ENCODE measurements at places on chromosomes 4 and X.

GRCh38 chrX:10892621-10893225 is 218.4 kb upstream of the HCCS start:
- DNase-seq = no peak

DNA sequence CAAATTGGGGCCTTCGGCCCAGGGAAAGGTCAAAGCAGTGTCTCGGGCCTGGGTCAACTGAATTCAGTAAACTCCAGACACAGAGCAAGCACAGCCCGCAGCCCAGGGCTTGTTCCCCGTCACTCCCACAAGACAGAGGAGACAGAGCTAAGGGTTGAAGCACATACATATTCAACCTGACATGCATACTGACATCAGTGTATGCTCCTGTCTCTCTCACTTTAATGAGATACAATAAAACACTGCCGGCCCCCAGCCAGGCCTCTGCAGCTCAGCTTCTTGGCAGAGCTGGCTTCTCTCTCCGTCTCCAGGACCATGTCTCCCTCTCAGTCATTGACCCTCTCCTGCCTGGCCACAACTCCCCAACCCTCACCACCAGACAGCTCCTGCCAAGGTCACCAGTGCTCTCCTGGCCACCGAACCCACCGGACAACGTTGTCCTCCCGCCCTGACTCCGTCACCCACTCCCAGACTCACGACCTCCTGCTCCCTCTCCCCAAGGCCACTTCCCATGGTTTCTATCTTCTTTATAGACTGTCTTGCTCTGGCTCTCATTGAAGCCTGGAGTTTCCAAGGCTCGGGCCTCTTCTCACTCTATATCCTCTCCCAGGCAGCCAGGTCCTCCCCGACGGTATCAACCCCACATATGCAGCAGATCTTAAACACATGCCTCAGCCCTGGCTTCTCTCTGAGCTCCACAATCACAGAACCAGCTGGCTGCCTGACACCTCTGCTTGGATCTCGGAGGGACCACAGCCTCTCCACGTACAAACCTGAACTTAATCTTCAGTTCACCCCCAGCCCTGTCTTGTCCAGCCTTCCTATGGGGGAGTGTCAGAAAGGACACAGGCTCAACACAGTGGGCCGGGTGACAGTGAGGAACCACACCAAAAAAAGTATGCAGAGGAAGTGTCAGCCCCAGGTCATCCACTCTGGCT is 67.7 kb upstream of the C4orf50 start:
- no peak for DNase-seq

- DNase-seq = no peak
These were observed 39.5 kb upstream of the PTPN13 start for GRCh38 chr4:86554646-86555045.

DNA sequence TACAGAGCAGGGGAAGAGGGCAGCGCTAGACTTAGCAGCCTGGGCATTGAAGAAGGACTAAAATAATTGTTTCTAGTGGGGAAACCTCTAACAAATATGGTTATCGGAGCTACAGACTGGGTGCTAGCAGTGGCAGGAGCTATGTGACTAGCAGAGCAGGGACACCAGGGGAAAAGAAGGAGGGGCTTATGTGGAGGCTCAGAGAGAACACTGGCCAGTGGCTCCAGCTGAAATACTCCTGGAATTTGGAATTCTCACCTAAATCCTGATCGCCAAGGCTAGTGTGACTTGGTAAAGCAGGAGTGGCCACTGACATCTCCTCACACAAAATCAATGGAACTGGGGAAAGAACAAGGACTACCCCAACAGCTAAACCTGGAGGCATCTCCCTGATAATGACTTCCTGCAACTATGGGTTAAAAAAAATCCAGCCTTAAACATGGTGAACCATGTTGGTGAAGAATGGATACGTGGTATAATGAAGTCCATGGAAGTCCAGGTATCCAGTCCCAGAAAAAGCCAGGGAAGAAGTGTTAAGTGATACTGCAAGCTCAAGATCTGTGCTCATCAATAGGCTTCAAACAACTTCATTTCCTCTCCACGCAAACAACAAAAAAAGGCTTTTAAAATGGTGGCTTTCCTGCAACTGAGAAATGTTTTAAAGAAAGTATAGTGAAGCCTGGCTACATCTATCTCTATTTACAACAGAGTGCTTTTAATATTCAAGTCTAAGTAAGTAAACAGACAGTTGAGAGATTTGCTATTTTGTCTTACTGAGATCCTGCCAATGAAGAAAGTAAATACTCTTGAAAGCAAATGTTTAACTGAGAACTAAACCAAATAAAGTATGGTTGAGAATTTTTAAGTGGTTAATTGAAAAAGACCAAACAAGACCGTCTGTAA is 1.8 kb downstream of the TAPT1 start:
- no peak for DNase-seq

DNA sequence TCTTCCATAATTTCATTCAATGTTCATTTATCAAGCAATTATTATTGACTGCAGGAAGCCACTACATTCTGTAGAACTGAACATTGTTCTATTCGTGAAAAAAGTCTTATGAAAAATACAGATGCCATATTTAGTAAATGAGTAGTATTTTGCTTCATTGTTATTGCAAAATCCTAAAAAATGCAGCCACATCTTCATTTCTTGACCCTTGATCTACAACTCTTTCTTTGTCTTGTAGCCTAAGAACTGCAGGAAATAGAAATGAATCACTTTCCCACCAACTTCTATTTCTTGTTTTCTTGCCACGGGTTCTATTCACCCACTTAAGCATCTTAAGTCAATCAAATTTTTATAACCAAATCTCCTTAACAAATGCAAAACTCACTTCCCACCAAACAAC is 63.3 kb downstream of the KCNIP4 start:
- DNase-seq = no peak

DNA sequence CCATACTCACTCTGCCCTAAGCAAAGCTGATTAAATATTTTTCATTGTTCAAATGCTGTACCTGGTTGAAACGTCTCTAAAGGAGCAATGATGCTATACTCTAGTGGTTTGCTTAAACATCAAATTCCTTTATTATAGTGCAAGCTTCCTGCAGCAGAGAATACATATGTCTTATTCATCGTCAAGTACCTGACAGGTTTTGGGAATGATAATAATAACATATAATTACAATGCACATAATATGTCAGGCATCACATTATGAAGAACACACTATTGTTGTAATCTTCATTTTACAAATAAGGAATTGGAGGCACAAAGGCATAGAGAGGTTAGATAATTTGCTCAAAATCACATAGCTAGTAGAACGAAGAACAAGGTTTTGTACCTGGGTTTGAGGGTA is 151.6 kb downstream of the GRIA2 start:
- DNase-seq = no peak

DNA sequence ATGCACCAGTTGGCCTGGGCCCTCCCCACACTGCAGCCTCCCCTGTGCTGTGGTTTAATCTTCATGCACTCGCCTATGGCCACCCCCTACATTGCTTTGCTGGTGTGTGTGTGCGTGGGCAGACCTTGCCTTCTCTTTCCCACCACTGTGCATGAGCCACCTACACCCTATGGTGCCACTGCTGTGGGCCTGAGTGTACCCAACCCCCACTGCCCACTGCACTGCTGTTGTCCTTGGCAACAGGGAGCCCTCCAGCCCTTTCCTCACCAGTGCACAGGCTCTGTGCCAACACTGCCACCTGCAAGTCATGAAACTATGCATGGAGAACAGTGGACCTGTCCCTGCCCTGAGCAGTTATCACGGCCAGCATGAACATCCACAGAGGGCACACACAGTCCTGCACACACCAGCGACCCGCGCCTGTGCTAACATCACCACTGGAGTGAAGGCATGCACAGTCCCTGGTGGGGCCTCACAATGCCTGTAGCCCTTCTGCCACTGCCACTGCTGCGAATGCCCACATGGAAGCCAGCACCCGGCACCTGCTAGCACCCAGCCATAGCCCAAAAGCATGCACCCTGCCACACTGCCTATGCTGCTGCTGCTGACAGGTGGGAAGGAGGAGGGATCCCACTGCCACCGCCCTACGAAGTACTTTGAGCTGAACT is 237.8 kb upstream of the ARSJ start:
- DNase-seq = no peak

DNA sequence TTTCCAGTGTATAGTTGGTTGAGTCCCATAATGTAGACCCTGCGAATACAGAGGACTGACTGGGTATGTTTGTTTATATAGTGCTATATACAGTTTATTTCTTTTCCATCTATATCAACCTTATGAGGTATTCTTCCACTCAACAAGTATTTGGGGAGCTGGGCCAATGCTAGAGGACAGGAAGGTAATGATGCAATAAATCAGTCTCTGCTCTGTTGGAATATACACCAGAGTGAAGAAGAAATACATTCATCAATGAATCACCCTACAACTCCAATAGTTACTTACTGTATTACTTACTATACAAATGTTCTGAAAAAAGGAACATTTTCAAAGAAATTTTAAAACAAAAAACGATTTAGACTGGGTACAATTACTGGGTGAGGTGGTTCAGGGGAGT is 2.1 kb upstream of the ARSJ start:
- DNase-seq = no peak

DNA sequence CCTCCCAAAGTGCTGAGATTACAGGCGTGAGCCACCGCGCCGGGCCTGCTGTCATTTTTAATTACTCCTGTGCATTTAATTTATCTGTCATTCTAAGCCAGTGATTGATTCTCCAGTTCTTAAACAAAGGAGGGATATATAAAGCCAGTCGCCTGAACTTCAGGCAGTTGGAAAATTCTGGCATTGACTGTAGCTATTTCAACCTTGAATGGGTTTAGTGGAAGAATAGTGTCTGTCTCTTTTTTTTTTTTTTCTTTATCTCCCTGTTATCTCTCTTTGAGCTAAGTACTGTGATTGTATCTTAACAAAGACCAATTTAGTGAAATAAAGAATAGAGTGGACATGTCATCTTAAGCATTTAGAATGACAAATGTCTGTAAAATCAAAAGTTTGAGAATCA is 11.0 kb downstream of the NEIL3 start:
- DNase-seq = no peak

- DNase-seq = no peak
These were observed 46.8 kb downstream of the HTRA3 start for GRCh38 chr4:8316251-8316771.

DNA sequence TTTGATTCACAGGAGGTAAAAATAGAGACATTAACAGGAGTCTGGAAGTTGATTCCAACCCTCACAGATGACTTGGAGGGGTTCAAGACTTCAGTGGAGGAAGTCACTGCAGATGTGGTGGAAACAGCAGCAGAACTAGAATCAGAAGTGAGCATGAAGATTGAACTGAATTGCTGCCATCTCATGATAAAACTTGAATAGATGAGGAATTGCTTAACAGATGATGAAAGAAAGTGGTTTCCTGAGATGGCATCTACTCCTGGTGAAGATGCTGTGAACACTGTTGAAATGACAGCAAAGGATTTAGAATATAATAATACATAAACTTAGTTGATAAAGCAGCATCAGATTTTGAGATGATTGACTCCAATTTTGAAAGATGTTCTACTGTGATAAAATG is 76.5 kb downstream of the RELL1 start:
- DNase-seq = no peak

DNA sequence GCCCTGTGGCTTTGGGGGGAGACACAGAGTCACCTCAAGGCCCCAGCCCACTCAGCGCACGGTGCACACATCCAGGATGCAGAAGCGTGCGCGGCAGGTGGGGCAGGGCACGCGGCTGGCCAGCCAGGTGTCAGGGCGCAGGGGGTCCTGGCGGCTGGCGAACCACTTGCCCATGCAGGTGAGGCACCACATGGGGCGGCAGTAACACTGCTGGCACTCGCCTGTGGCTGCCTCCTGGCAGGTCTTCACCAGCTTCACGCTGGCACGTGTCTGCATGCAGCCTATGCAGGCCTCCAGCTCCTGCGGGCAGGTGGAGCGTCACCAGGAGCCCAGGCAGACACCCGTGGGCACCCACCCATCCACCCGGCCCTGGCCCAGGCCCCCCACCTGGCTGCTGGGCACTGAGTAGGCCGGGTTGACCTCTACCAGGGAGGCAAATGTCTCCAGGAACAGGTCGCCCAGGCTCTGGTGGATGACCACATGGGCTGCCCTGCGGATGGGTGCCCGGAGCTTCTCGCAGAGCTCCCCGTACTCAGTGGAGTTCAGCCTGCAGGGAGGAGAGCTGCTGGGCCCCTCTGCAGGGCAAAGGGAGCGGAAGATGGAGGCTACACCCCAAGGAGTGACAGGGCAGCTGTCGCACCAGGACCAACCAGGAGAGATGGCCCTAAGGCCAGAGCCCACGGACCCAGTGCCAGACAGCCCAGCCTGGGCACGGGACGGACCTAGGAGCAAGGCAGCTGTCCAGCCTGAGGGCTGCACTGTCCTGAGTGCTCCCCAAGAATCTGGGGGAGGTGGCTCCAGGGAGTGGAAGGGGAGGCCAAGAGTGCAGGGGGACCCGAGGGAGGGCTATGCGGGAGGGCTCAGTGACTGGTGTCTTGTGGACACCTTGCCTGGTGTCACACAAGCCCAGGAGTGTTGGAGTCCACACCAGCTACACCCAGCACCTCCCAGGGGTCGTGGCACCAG is 3.7 kb downstream of the TMEM129 start:
- DNase-seq = no peak

DNA sequence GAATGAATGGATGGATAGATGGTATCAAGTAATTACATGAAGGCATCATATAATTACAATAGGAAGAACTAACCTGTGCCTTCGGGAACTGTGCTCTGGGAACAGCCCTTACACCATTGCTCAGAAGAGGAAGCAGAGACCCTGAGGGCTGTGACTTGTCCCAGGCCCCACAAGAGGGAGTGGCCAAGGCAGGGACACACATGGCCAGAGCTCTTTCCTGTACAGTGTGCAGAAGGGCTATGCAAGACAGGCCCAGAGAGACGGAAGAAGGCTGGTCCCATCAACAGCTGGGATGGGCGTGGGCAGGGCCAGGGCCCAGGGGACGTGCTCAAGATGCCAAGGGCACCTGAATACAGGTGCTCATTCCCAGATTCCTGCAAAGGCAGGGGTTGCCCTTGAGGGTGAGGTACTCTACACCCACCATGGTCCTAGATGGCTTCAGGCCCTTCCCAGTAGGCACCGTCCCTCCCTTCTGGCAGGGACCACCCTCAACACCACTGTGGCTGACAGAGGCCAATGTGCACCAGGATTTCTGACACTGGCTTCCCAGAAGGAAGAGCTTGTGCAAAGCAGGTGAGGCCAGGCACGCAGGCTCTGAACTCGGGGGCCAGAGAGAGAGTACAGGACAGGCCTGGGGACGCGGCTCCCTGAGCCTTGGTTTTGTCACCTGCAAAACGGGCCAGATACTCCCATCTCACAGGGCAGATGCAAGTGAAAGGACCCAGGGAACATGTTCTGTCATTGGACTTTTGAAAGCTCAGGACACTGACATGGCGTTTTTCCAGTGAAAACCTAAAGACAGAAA is 1.7 kb downstream of the EVC2 start:
- DNase-seq = no peak

GRCh38 chr4:11589676-11590075 is 161.0 kb upstream of the HS3ST1 start:
- no peak for DNase-seq

DNA sequence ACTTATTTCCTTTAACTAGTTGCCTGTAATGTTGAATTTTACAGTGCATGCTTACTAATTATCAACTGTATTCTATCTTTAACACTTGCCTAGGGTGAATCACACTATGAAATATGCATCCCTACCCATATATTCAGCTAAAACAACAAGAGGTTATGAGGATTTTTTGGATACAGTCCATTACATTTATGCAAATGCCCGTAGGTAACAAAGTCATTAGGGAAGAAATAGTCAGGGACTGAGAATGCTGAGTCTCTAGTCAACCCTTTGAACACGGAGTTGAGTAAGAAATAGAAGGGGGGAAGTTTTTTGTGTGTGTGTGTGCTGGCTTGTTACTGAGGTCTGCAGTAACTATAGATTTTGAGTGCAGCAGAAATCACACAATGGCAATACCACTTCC is 26.1 kb upstream of the CBLL2 start:
- DNase-seq = no peak
